A549 treated with Mapracorat at 1 μM for 4 hours (cell line): ENCODE measurements at places on chromosomes 16 and 17. TPM values are rescaled to one million over a fixed set of nuclear protein-coding genes. Genes with fewer than 3 reads are reported as not detected.

CES4A gene
- total RNA-seq, result 1.9 to 3.3 TPM (median 2.9 TPM) in 5 replicates

GLP2R gene
- total RNA-seq, result 7.5 to 14.9 TPM (median 9.2 TPM) in 5 replicates

CCL17 gene
- not detected in 5 replicates for total RNA-seq

TM4SF5 gene
- 0.50 to 1.3 TPM (median 0.73 TPM) in 5 replicates for total RNA-seq

NPIPB6 gene
- 1.2 to 2.0 TPM (median 1.7 TPM) in 5 replicates for total RNA-seq

KRT24 gene
- total RNA-seq, result not detected in 5 replicates

SPN gene
- total RNA-seq, result not detected in 5 replicates

TP53TG3 gene
- total RNA-seq, result 0.17 to 0.81 TPM (median 0.49 TPM) in 4 of 5 replicates, not detected in the other

DNAH3 gene
- 0.09 to 0.33 TPM (median 0.21 TPM) in 5 replicates for total RNA-seq

USP36 gene
- total RNA-seq, result 50.5 to 62.2 TPM (median 58.6 TPM) in 5 replicates

KRTAP16-1 gene
- not detected in 5 replicates for total RNA-seq

KRTAP1-1 gene
- not detected in 5 replicates for total RNA-seq

DHRS11 gene
- 5.5 to 10.2 TPM (median 8.6 TPM) in 5 replicates for total RNA-seq

KRTAP3-3 gene
- not detected in 5 replicates for total RNA-seq

ELMO3 gene
- 0.70 to 1.8 TPM (median 1.1 TPM) in 5 replicates for total RNA-seq

ACTG1 gene
- total RNA-seq, result 5,013 to 5,756 TPM (median 5,242 TPM) in 5 replicates

TPSB2 gene
- total RNA-seq, result not detected in 5 replicates
